ENCODE measurements at places on chromosomes 13 and 19.

DNA sequence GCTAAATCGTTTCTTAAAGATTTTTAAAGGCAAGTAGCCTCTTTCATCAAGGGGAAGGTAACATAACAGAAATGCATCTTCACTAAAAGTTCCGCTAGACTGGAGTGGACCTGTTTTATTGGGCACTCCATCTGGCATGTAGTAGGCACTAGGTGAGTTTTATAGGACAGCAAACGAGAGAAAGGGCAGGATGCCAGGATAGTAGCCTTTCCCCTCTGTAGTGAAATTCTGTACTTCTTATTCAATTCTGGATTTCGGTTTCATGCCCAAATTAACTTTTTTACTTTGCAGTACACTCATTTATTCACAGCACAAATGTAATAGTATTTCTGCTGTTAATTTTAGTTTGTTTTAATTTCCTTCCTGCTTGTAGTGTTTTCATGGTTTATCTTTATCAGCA, 45.2 kb downstream of the GPR180 start:
- no peak for DNase-seq

DNA sequence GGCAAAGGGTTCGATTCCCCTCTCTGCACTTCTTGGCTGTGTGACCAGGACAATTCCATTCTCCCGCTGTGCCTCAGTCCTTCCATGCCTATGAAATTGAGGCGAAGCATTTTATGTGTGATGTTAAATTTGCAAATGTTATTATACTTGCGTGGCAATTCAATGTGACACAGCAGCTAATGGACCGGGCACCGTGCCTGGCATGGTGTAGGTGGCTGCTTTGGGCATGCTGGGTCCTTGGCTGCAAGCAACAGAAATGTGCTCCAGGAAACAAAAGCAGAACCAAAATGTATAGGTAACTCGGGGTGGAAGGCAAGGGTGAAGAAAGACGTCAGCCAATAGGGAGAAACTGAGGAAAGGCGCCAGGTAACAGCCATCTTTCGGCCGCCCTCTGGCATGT, 37.1 kb downstream of the TINCR start:
- DNase-seq, result no peak

DNA sequence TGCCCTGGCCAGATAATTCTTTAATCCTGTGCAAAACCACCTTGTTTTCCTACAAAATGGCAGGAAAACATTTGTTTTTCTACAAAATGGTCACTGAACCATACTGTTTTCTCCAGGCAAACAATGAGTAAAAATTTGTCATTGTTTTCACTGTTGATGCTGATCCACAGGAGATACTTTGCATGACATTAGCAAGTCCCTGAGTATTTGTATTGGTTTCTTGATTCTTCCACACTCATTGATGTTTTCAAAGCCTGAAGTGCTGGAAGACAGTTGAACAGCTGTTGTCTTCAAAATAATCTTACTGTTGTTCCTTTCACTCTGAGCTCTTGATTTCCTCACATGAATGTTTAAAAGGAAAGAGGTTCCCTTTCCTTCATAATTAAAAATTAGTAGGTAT, 123.1 kb upstream of the HTR2A start:
- no peak for DNase-seq

DNA sequence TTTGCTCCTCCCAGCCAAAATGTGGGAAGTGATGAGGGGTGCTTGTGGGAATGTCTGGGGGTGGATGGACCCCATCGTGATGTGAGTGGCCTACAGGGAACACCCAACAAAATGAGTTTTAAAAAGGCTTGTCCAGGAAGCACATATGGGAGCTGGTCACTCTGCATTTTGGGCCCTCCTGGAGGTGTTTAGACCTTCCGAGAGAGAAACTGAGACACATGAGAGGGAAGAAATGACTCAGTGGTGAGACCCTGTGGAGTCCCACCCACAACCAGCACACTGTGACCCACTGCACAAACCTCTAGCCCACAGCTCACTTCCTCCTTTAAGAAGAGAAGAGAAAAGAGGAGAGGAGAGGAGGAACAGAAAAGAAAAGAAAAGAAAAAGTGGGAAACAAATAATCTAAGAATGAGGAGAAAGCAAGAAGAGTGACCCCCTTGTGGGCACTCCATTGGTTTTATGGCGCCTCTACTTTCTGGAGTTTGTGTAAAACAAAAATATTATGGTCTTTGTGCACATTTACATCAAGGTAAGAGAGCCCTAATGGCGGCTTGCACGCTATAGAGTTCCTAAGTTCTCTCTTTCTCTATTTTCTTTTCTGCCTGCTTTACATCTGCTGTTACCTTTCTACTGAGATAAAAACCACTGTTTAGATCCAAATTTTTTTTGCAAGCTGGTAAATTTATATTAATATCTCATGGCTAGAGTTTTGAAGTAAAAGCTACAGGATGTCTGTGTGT, 13.3 kb upstream of the LILRB1 start:
- DNase-seq, result no peak

GRCh38 chr13:59176775-59177174, 987.0 kb downstream of the DIAPH3 start:
- no peak for DNase-seq

DNA sequence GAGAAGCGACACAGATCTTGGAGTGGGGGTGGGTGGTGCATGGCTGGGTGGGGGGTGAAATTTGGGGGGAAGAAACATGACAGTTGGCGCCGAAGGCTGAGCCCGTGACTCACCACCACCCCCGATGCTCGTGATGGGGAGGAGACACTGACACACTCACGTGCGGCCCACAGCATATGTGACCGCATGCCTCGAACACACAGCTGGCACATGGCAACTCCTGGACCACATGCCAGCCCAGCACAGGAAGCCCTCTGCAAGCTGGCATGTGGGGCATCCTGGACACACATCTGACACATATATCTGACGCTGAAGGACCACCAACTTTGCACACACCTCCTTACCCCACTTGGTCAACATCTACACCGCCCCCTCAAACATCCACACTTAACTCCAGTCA, 1.2 kb upstream of the GRIK5 start:
- DNase-seq, result no peak

- DNase-seq, result no peak
Observed at GRCh38 chr13:28394422-28394821, 100.5 kb downstream of the FLT1 start.

DNA sequence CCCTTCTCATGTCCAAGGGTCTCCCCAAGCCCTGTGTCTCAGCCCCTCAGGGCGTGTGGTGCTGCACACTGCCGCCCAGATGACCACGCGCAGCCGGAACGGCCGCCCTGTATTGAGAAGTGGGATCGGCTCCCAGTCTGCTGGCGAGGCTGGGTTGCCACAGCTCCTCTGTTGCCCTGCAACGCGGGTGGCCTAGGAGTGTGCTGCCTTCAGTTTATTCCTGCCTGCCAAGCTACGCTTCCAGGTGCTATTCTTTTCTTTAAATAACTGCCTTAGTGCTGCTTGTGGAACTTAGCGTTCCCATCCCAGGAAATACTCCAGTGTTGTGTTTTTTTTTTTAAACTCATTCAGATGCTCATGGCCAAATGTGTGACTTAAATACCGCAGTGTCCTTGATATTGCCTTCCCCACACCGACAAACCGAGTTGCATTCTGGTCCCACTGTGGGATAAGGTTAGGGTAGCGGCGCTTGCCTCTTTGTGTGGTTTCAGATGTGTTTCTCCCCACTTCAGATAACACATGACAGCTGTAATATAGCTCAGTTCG, 16.6 kb downstream of the ACTN4 start:
- no peak for DNase-seq

DNA sequence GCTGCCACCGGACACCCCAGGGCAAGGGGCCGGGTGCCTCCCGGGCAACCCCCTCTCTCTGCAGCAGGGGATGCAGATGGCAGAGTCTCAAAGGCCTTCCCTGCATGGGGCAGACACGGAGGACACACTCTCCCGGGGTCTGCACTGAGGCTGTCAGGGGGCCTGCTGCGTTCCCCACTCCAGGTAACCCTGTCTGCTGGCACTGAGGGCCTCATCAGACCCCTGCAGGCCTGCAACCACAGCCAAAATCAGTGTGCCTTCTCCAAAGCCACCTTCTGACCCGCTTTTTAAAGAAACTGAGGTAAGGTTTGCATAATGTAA, 93.9 kb downstream of the GNG7 start:
- no peak for DNase-seq

DNA sequence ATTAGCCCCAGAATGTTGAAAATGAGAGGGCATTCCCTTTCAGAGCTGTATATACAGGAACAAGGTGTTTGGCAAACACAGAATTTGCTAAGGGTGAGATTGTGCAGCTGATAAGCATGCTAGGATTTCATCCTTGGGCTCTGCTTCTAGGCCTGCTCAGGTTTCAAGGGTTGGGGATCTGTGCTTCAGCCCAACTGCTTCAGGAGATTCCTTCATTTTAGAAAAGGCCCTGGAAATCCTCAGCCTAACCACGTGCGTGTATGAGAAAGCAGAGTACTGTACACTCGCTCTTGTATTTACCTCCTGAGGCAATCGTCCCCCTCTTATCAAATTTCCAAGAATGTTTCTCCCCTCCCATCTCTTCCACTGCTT, 291.6 kb upstream of the ARGLU1 start:
- no peak for DNase-seq

- DNase-seq, result no peak
Observed at GRCh38 chr19:47075941-47076340, 27.5 kb upstream of the TMEM160 start.

Data from activated T-cell treated with anti-CD3 and anti-CD28 coated beads for 24 hours (primary cell).